ENCODE measurements at places on chromosomes 5 and 9.

- DNase-seq = no peak
Measured at GRCh38 chr5:32261198-32261597, 51.5 kb downstream of the MTMR12 start.

- no peak for DNase-seq
Measured at GRCh38 chr5:108753331-108753730, 5.6 kb downstream of the FER start.

DNA sequence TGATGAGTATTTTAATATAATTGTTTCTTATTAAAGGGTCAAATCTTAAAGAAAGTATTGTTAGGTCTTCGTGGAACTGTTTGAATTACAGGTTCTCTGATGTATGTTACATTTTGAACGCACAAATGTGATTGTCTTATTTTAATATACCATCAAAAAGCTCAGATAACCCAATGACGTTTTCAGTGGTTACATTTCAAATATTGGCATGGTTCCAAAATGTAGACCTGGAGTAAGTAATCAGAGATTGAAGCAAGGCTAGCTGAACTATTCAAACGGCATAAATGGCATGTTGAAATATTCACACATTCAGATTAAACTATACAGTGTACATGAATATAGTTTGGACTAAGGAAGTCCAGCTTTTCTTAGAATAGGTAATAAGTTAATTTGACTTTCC lies 281.7 kb upstream of the EFNA5 start:
- no peak for DNase-seq

- no peak for DNase-seq
Measured at GRCh38 chr9:91410161-91410560, 13.5 kb downstream of the NFIL3 start.

GRCh38 chr9:16985559-16986348 lies 115.3 kb upstream of the BNC2 start:
- DNase-seq = no peak

- DNase-seq = no peak
Measured at GRCh38 chr5:114415760-114416159, 53.9 kb downstream of the KCNN2 start.

- no peak for DNase-seq
Measured at GRCh38 chr5:57445705-57446037, 36.9 kb downstream of the ACTBL2 start.

DNA sequence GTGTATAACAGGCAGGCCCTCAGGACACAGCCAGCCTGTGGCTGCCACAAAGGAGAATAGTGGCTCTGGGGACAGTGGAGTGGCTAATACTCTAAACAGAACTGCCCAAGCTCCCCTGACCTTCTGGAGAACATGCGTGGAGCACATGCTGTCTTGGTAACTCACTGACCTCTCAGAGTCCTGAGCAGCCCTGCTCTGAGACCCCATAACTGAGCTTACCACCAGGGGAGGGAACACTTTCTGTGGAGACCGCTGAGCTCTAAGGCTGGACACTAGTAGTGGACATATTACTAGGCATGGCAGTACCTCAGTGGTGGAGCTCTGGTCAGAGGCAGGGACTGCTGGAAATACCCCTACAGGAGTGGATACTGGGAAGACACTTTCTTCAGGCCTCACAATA lies 60.2 kb upstream of the SPTLC1 start:
- DNase-seq = no peak

- peak; percentile 81 for DNase-seq
Measured at GRCh38 chr5:142364251-142365145, 39.7 kb upstream of the SPRY4 start.

Data from NCI-H1436 (cell line).